T-helper 17 cell (primary cell): ENCODE measurements at places on chromosomes 5 and 9. TPM values are rescaled to one million over a fixed set of nuclear protein-coding genes. Genes with fewer than 3 reads are reported as not detected.

GRCh38 chr9:37364751-37365360 is 57.6 kb upstream of the GRHPR start:
- H3K27ac ChIP-seq: no peak overlapping the region
- peaks cover 7% of the 10 kb centered on the region for H3K4me1 ChIP-seq
- H3K4me3 ChIP-seq: no peak overlapping the region
- peaks cover 2% of the 10 kb centered on the region for H3K36me3 ChIP-seq

DNA sequence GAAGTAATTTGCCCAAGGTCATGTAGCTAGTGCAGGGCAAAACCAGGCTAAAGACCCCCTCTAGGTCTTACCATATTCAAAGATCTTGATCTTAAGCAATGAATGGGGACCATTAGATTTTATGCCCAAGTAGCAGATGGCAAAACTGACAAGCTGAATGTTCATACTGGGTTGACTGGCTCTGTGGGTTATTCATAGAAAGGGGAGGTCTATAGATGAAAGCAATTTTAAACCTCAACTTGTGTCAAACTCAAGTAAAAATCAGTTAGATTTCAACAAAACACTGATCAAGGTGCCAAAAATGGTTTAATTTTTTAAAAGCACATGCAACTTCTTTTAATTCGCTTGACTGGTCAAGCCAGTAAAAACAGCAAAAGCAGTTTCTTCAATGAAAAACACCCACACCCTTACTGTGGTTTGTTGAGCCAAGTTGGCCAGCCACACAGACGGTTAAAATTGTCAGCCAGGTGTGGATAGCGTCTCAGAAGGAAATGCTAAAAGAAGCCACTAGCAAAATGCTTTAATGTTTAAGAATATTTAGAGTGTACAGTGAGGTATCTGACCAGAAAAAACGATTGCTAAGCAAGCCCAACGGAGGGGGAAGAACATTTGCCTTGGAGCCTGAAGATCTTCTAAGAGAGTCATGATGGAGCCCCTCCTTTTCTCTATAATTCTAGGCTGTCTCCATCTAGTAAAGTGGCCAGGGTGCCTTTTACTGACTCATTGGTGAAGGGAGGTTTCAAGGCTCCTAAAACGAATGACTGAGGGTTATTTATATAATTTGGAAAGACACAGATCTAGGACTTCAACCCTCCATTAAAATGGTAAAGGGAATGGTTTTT is 539.6 kb upstream of the CLINT1 start:
- H3K36me3 ChIP-seq: no peaks in the 10 kb centered on the region
- H3K27ac ChIP-seq: no peak overlapping the region
- H3K4me1 ChIP-seq: no peaks in the 10 kb centered on the region
- peaks cover 6% of the 10 kb centered on the region for H3K27me3 ChIP-seq
- DNase-seq: no peak

- no peaks in the 10 kb centered on the region for H3K36me3 ChIP-seq
- H3K4me3 ChIP-seq: no peak overlapping the region
- no peaks in the 10 kb centered on the region for H3K27me3 ChIP-seq
- DNase-seq: no peak
Measured at GRCh38 chr5:165321912-165322311, 1816.5 kb downstream of the MAT2B start.

GRCh38 chr9:74348777-74349176 is 148.4 kb upstream of the RORB start:
- no peaks in the 10 kb centered on the region for H3K36me3 ChIP-seq
- H3K27ac ChIP-seq: no peak overlapping the region
- H3K27me3 ChIP-seq: no peaks in the 10 kb centered on the region
- H3K4me3 ChIP-seq: no peak overlapping the region

- H3K27ac ChIP-seq: no peak overlapping the region
- peaks cover 6% of the 10 kb centered on the region for H3K4me1 ChIP-seq
- no peak for DNase-seq
- peaks cover 26% of the 10 kb centered on the region for H3K27me3 ChIP-seq
- no peak overlapping the region for H3K4me3 ChIP-seq
Measured at GRCh38 chr5:149583394-149583793, 2.1 kb downstream of the ARHGEF37 start.

DNA sequence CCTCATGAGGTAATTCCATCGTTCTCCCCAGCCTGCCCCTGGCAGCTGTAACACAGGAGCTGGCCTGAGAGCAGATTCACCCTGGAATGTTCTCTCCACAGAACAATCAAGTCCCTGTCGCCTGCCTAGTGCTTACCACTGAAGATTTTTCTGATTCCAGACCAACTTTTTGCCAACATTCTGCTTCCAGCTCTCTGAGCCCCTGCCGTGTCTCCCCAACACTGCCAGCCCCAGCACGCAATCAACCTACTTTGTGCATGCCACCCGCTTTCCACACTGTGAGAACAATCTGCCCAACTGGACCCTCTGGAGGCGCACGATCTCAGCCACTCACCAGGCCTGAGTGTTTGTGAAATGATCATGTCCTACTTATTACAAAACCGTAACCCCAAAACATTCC is 62.6 kb downstream of the PSMB7 start:
- H3K4me3 ChIP-seq: peak overlapping the region; percentile 43
- no peak for DNase-seq
- H3K36me3 ChIP-seq: peaks cover 4% of the 10 kb centered on the region
- no peaks in the 10 kb centered on the region for H3K27me3 ChIP-seq

DNA sequence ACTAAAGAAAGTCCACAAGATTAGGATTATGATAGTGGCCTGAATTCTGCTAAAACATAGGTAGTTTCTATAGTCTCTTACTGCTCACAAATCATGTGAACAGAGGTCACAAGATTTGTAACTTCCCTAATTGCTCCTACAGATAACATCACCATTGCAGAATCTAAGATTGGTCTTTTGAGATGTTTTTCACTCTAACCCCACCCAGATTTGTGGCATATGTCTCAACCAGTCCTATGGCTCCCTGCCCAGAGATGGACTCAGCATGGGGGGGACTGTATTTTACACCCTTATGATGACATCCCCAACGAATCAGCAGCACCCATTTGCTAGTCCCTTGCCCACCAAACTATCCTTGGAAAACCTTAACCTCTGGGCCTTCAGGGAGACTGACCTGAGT is 1046.2 kb downstream of the CDH12 start:
- H3K4me3 ChIP-seq: no peak overlapping the region
- H3K36me3 ChIP-seq: no peaks in the 10 kb centered on the region
- no peak for DNase-seq
- H3K27me3 ChIP-seq: no peaks in the 10 kb centered on the region
- no peaks in the 10 kb centered on the region for H3K4me1 ChIP-seq

DNA sequence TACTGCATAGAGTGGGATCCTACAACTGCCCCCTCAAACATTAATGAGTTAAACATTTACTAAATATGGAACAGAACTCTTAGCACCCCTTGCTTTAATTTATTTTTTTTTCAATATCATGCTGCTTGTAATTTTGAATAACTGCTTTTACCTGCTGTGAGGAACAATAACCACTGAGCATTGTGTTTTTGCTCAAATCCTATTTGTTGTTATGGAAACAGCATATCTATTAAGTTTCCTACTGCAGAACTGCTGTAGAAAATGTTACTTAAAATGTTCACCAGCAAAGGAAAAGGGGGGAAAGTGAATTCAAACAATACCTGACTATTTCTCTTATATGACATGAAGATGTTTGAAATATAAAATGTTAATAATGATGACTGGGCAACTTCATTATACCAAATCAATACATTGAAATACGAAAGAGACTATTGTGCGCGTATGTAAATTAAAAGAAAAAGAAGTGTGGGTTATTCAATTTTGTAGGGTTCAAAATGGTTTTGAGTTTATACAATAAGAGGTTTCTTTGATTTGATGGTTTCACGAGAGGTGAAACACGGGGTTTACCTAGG is 1043.8 kb upstream of the NUDT12 start:
- DNase-seq: no peak
- H3K4me3 ChIP-seq: no peak overlapping the region
- H3K27me3 ChIP-seq: no peaks in the 10 kb centered on the region

DNA sequence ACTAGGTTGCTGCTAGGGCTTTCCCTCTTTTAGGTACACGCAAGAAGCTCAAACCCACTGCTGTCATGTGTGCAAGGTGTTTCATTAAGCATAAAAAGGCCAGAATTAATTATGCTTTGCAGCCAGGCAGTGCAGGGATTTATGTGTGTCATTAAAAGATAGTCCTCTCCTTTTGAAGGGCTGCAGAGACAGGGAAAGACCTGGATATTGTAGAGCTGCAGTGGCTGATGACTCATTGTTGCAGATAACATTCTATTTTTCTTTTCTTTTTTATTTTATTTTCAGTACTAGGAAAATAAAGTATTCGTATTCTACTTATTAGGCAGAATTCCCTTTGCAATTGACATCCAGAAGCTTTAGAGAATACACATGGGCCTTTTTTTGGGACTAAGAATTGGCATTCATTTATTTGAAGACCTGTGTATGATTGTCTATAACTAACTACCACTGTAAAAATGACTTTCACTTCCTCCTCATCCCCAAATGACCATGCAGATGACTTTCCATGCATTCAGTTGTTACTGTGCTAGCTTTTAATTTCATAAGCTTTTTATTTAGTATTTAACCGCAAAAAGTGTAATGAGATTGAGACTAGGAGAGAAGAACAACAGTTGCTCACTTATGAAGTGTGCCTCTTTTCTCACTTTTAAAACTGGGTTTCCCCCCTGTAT is 113.0 kb downstream of the PAM start:
- H3K4me3 ChIP-seq: no peak overlapping the region
- H3K4me1 ChIP-seq: peaks cover 9% of the 10 kb centered on the region
- peaks cover 18% of the 10 kb centered on the region for H3K27me3 ChIP-seq
- H3K36me3 ChIP-seq: peaks cover 7% of the 10 kb centered on the region
- DNase-seq: no peak
- no peak overlapping the region for H3K27ac ChIP-seq

Gene WNT8A
- total RNA-seq: not detected

GRCh38 chr5:1824903-1825841 is 24.0 kb downstream of the NDUFS6 start:
- no peak for DNase-seq
- H3K4me3 ChIP-seq: no peak overlapping the region
- peaks cover 13% of the 10 kb centered on the region for H3K36me3 ChIP-seq
- H3K4me1 ChIP-seq: peaks cover 5% of the 10 kb centered on the region
- no peak overlapping the region for H3K27ac ChIP-seq

DNA sequence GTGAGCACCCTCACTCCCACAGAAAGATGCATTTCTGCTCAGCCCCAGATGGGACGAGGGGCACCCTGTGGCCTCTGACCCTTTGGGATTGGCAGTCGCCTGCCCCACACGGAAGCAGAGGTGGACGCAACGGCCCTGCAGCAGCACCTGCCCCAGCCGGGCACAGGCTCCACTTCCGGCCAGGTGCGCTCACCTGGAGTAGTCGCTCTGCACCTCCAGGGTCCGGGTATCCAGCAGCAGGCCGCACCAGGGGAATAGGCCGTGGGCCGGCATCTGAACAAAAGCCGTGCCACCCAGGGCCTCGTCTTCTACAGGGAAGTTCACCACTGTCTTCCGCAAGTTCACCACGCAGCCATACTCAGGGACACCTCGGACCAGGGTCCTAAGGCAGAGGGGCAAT is 30.7 kb downstream of the TERT start:
- DNase-seq: no peak
- no peaks in the 10 kb centered on the region for H3K27me3 ChIP-seq
- no peak overlapping the region for H3K4me3 ChIP-seq
- no peak overlapping the region for H3K27ac ChIP-seq

DNA sequence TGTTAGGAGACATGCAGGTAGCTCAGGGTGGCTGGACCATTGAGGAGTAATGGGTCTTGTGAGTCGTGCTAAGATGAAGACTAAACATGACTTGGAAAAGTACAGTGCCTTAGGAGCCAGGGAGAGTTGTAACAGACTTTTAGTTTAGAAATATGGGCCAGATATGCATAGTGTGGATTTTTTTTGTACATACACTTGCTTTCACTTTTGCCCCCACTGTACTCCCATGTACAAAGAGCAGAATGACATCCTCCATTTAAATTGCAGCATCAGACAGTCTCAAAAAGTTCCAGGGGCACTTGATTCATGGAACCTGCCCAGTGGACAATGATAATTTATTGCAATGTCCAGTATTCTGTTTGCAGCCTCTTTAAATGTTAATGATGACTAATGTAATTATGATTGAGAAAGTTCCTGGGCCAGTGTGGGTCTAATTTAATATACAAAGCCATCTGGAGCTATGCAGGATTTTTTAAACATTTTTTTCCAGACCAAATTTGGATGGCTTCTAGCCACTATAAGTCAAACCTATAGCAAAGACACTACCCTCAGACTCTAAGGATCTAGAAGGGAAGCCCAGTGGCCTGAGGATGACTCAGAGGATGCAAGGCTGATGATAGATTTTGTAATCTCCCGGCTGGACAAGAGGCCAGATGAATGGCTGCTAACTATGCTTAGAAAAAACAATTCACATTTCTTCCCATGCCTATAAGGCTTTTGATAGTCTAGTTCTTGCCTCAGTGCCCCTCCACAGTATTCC is 80.1 kb downstream of the TRPC7 start:
- DNase-seq: no peak
- peaks cover 19% of the 10 kb centered on the region for H3K27me3 ChIP-seq
- H3K4me1 ChIP-seq: no peaks in the 10 kb centered on the region
- no peak overlapping the region for H3K4me3 ChIP-seq

- H3K4me3 ChIP-seq: no peak overlapping the region
Measured at GRCh38 chr5:93924628-93925027, 183.2 kb upstream of the POU5F2 start.

- H3K27ac ChIP-seq: no peak overlapping the region
- H3K27me3 ChIP-seq: no peaks in the 10 kb centered on the region
- no peak overlapping the region for H3K4me3 ChIP-seq
- H3K36me3 ChIP-seq: no peaks in the 10 kb centered on the region
- no peak for DNase-seq
Measured at GRCh38 chr5:131639148-131639547, 4.1 kb upstream of the RAPGEF6 start.

Gene CDX1
- not detected for total RNA-seq

DNA sequence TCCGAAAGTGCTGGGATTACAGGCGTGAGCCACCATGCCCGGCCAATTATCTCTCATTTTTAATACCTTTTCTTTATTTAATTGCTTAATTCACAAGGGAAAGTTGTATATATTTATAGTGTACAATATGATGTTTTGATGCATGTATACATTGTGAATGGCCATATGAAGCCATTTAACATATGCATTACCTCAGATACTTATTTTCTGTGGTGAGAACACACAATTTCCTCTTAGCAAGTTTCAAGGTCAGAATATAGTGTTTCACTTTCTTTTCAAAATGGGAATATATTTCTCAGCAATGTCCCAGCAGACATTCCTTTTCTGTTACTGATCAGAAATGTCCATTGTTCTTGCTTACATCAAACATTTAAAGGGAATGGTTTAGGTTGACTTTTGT is 1596.3 kb downstream of the MAT2B start:
- H3K4me3 ChIP-seq: no peak overlapping the region
- DNase-seq: no peak
- no peak overlapping the region for H3K27ac ChIP-seq
- H3K27me3 ChIP-seq: no peaks in the 10 kb centered on the region
- H3K36me3 ChIP-seq: no peaks in the 10 kb centered on the region
- H3K4me1 ChIP-seq: peaks cover 2% of the 10 kb centered on the region

- no peak for DNase-seq
- no peak overlapping the region for H3K4me3 ChIP-seq
- no peaks in the 10 kb centered on the region for H3K27me3 ChIP-seq
- no peak overlapping the region for H3K27ac ChIP-seq
- H3K4me1 ChIP-seq: peaks cover 4% of the 10 kb centered on the region
Measured at GRCh38 chr9:2726650-2727340, 9.5 kb downstream of the KCNV2 start.
